Activated naive CD4-positive, alpha-beta T cell treated with Interleukin-2 at 50 U/mL for 16 hours (primary cell): ENCODE measurements at places on chromosomes 13 and 19.

GRCh38 chr13:51317262-51317661, 22.2 kb upstream of the SERPINE3 start:
- no peak for DNase-seq

- DNase-seq, result peak; percentile 77
Observed at GRCh38 chr19:35509861-35510625, 3.4 kb downstream of the DMKN start.

DNA sequence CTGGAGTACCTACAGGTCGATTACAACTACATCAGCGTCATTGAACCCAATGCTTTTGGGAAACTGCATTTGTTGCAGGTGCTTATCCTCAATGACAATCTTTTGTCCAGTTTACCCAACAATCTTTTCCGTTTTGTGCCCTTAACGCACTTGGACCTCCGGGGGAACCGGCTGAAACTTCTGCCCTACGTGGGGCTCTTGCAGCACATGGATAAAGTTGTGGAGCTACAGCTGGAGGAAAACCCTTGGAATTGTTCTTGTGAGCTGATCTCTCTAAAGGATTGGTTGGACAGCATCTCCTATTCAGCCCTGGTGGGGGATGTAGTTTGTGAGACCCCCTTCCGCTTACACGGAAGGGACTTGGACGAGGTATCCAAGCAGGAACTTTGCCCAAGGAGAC, 4.7 kb downstream of the SLITRK5 start:
- DNase-seq, result no peak

GRCh38 chr13:111658145-111659100, 338.0 kb downstream of the TEX29 start:
- DNase-seq, result no peak

DNA sequence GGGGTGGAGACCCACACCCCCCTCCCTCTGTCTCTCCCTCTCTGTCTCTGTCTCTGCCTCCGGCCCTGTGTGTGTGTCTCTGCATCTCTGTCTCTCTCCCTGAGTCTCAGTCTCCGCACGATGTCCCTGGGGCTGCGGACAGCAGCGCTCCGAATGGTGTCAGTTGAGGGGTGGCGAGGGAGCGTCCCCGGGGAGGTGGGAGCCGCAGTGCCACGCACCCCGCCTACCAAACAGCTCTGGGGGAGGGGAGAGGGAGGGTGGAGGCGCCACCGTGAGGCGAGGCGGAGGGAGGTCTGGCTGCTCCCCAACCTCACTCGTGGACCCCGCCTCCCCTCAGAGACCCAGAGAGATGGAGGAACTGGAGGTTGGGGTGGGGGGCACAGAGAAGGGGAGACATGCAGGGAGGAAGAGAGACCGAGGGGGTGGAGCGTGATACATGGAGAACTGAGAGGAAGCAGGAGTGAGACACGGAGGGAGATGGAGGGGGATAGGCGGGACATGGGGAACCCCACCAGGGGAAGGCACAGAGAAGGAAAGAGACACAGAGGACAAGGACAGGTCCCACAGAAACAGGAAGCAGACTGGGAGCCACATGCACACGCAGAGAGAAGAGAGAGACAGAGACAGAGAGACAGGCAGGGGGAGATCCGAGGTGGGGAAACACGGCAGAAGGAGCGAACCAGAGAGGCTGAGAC, 7.2 kb downstream of the ERFL start:
- DNase-seq, result no peak

- no peak for DNase-seq
Observed at GRCh38 chr19:3374369-3375112, 8.2 kb downstream of the NFIC start.

- no peak for DNase-seq
Observed at GRCh38 chr13:50149932-50150331, 134.7 kb downstream of the KCNRG start.

- peak; percentile 77 for DNase-seq
Observed at GRCh38 chr19:4911786-4912672, 2.7 kb downstream of the UHRF1 start.

DNA sequence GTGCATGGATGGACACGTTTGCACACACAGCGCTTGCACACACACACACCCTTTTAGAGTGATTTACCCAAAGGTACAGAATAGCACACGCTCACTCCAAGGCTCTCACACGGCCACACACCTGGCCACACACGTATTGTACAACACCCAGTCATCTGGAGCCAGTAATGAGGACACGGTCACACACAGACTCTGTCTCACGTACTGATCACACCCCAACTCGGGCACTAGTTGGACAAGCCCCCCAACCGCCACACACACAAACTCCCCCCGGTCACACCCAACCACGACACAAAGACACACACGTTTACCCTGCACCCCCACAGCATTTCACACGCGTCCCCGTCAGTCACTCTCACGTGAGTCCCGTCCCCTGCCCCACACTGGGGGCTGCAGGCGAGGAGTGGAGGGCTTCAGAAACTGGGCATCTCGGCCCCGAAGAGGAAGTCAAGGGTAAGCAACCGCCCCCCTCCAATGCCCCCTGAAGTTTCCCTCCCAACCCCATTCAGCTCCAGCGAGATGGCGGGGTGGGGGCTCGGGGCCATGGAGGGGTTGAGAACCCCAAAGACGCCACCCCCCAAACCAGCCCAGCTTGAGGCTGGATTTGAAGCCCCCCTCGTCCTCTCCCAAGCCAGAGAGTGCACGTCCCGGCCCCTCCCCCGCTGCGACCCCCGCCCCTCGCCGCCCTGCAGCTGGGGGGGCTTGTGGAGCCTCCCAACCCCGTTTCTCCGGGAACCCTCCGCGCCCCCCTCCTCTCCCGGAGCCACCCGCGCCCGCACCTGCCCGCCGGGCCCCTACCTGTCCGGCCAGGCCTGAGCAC, 599 bp downstream of the OLFM2 start:
- DNase-seq, result no peak

DNA sequence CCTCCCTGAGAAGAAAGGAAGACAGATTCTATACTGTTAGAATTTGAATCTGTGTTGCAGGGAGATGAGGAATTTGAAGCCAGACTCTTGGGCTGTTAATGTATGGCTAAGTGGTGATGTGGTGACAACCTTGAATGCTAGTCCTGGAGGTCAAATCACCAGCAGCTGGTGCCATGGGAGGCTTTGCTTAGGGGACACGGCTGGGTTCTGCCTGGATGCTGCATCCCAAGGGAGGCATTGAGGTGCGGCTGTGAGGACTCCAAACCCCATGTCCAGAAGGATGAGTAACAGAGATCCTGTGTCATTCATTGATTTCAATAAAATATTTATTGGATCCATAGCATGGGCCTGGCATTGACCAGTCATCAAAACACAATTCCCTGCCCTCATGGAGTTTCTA, 42.3 kb downstream of the RFX2 start:
- no peak for DNase-seq

DNA sequence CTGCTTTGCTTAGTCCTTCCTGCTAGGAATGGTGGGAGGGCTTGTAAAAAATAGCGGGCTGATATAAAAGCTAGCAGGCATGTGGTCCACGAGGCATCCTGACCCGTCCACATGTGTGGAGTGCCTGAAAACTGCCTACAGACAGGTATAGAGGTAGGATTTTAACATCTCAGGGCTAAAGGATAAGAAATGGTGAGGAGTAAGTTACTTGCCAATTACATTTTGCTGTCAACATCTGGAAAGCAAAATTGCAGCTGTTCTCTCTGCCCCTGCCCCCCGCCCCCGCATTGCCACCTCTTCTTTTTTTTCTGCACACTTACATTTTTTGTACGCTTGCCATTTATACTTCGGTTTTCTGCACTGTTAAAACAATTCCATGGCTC, 21.0 kb downstream of the NFIX start:
- DNase-seq, result no peak

DNA sequence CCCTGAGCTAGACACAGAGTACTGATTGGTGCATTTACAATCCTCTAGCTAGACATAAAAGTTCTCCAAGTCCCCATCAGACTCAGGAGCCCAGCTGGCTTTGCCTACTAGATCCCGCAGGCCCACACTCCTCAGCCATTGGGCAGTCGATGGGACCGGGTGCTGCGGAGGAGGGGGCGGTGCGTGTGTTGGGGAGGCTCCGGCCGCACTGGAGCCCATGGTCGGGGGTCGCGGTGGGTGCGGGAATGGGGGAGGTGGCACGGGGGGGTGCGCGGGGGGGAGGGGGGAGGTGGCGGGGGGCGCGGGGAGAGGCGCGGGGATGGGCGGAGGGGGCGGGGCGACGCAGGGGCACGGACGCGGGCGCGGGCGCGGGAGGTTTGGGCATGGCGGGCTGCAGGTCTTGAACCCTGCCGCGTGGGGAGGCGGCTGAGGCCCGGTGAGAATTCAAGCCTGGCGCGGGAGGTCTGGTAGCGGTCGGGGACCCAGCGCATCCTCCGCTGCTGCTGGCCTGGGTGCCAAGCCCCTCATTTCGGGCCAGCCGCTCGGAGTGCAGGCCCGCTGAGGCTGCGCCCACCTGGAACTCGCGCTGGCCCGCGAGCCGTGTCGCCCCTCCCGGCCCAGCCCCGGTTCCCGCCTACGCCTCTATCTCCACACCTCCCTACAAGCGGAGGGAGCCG, 674.1 kb downstream of the SLITRK5 start:
- no peak for DNase-seq

DNA sequence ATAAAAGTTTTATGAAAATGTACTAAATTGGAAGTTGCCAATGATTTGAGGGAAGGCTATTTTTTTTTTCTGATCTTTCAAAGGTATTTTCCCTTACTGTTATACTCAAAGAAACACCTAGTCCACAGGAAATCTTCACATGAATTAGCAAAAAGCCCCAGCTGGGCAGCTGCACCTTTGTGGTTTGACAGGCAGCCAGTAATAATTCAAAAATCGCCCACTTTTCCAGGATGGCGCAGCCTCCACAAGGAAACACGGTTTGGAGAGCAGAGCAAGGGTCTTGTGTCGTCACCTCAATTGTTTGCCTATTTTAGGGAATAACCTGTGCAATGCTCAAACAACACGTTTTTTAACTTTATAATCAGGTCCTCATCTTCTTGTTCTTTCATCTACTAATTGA, 324.9 kb upstream of the GPC6 start:
- DNase-seq, result no peak

- peak; percentile 31 for DNase-seq
Observed at GRCh38 chr19:10858204-10858828, 10.1 kb downstream of the C19orf38 start.

DNA sequence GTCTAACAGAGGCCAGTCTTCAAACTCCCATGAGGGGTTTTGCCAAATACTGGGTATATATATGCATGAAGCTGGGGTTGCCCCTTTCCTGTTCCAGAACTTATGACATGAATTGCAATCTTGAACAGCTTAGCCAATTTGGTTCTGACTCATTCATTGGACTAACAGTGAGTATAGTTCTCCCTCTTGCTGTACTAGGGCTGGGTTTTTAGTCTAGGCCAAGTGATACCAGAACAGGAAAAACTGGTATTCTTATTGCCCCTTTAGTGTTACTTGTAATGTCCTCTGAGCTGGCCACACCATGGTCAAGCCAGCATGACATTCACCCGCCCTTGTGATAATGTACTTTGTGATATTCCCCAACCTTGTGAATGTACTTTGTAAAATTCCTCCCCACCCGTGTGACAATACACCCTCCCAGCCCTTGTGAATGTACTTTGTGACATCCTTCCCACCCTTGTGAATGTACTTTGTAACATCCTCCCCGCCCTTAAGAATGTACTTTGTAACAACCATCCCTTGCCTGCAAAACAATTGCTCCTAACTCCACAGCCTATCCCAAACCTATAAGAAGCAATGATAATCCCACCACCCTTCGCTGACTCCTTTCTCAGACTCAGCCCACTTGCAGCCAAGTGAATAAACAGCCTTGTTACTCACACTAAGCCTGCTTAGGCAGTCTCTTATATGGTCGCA, 26.9 kb downstream of the ZNF846 start:
- DNase-seq, result no peak

DNA sequence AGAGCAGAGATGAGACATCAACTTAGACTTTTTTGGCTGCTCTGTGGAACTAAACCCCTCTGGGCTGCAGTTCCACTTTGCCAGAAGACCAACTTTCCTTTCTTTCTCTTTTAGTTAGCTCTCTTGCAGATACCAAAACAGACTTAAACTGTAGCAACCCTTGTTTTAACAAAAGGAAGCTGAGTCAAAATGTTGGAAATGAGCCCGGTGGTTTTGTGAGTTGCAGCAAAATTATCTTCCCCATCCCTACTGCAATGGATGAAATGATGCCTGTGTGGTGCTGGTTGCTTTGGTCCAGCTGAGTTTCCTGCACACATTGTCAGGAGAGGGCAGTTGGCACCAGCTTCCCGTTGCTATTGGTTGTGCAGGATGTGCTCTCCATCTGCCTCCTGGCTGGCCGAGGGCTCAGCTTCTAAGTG, 115.3 kb downstream of the LRCH1 start:
- DNase-seq, result no peak

DNA sequence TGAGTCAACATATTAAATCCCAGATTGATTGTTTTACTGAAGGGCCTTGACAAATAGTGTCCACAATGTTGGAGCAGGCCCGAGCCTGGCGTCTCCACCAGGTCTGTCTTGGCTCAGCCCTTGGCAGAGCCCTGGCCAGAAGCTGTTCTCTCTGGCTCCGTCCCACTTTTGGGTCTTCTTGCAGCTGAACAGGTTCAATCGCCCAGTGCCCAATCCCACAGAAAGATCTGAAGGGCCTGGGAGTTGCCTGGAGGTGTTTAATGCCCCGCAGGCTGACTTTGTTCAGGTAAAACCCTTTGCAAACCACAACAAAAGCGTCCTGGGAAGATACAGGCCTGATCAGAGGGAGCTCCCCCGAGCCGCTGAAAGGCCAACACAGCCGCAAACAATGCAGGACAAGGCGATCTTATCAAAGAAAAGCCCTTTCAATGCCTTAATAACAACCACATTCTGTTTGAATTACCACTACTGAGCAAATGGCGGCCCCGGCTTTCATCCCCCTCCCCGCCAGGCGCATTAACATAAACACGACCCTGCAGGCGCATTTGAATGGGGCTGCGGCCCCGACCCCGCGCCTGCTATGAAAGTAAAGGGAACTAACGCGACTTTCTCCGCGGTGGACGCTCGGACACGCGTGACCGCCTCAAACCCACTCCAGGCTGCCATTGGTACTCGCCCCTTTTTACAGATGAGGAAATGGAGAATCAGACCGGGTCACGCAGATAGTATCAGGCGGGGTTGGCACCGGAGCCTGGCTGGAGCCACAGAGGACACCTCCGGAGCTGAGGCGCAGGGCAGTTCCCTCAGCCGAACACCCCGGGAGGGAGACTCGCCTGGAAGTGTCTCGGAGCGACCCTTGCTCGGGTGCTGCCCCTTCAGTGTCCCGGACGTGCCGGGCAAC, 3.1 kb downstream of the CDX2 start:
- no peak for DNase-seq

DNA sequence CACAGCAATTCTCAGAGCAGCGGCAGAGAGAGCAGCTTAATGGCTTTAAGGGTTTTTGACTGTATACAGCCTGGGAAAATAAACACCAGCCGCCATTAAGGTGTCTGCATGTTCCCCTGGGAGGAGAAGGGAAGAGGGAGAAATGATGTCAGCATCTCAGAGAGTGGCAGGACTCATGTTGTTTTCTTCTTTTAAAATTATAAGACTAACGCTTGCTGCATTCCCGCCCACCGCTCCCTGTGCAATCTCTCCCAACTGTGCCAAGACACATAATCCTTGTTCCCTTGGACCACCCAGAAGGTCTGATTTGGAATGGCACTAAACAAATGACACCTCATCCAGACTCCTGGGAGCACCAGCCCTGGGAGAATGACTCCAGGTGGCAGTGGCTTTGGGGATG, 27.7 kb upstream of the FAM216B start:
- no peak for DNase-seq
